Astrocyte (in vitro differentiated cells and primary cell): ENCODE measurements at places on chromosomes 3 and 15.
A peak's percentile ranks its signal among the peaks of the same experiment; 100 is the strongest.

- DNase-seq = peak; percentile 52
Observed at GRCh38 chr15:76206325-76206976, 104.8 kb downstream of the ETFA start.

DNA sequence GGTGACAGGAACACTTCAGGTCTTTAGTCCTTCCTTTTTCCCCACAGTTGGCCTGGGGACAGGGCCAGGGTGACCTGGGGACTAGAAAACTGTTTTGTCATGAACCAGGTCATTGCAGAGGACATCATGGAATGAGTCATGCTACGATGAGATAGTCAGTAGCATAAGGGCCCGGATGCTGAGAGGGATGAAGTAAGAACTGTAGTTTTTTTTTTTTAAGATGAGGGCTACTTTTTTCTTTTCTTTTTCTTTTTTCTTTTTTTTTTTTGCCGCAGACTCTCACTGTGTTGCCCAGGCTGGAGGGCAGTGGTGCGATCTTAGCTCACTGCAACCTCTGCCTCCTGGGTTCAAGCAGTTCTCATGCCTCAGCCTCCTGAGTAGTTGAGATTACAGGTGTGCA lies 8.0 kb downstream of the MAP2K5 start:
- no peak for DNase-seq

GRCh38 chr15:70089692-70089971 lies 8.1 kb downstream of the TLE3 start:
- no peak for DNase-seq

- DNase-seq = no peak
Observed at GRCh38 chr3:85662462-85662861, 703.7 kb downstream of the CADM2 start.

- no peak for DNase-seq
Observed at GRCh38 chr15:64775551-64776401, at the start of gene RBPMS2. Gene RBPMS2, minus strand, starts transcription at chr15:64775589. Its CDS starts 270 bp downstream, at chr15:64775319.

- DNase-seq = peak; percentile 91
Observed at GRCh38 chr3:11140030-11140712, 14.1 kb upstream of the HRH1 start.

GRCh38 chr3:139530717-139531116 lies 8.8 kb downstream of the RBP1 start:
- no peak for DNase-seq

DNA sequence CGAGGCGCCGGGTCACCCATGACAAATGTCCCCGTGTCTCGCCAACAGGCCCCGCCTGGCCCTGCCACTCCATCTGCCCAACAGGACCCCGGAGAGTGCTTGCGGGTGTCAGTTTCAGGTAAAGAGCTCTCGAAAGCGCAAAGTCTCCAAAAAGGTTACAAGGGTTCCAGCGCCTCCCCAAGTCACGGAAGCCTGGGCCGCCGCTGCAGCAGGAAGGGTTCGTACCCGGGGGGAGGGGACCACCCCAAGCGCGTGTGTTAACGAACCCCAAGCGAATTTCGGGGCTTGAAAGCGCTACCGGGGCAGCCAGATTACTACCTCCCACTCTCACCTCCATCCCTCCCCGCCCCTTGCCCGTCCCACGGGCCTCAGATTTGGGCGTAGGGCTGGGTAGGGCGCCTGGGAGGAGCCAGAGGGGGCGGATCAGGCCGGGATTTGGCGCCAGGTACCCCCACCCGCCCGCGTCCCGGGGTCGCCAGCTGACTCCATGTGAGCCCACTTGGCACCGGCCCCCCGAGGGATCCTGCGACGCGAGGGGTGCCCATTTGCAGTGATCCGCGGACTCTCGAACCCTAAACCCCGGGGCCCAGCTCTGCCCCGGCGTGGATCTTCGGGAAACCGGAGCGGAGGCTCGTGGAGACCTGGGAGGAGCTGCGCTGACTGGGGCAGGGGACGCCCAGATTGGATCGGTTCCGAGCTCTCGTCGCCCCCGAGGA lies 85.9 kb downstream of the NR2F2 start:
- DNase-seq = no peak

- no peak for DNase-seq
Observed at GRCh38 chr3:31081018-31081662, 186.7 kb upstream of the GADL1 start.

- DNase-seq = no peak
Observed at GRCh38 chr3:72227486-72228070, 442.6 kb upstream of the PROK2 start.

GRCh38 chr3:107128946-107129345 lies 248.3 kb upstream of the CCDC54 start:
- DNase-seq = no peak

- DNase-seq = peak; percentile 48
Observed at GRCh38 chr3:159919873-159920272, 68.8 kb upstream of the IL12A start.

DNA sequence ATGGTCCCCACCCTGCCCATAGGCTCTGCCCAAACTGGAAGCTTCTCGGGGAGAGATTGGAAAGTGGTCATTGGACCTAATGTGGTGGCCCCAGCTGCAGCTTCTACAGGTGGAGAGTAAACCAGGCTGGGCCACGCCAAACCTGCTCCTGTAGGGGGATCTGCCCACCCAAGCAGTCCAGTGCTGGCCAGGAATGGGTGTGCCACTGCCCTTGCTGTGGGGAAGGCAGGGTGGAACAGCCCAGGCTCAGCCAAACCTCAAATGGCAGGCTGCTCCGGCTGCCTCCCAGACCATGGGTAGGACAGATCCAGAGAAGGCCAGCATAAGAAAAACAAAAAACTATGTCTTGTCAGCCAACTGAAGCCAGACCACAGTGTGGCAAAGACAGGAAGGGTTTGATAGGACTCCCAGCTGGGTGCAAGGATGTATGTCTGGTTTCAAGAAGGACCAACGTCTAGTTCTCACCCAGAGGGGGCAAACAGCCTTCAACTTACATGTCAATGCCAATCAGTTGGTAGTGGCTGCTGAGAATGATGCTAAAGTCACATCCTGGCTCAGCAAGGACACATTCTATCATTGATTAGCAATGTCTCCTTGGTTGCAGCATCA lies 267.3 kb downstream of the UACA start:
- no peak for DNase-seq

DNA sequence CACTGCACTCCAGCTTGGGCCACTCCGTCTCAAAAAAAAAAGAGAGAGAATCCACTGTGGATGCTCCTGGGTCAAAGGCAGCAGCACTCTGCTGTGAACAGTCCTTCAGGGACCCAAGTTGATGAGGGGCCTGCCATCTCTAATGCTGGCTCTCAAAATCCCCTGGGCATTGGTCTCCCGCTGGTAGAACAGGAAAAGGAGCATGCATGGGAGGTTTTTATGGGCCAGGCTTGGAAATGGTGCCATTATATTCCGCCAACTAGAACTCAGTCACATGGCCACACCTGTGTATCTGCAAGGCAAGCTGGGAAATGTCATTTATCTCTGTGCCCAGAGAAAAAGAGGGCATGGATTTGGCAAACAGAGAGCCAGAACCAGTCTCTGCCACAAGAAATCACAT lies 3.4 kb upstream of the DIS3L start:
- no peak for DNase-seq

- no peak for DNase-seq
Observed at GRCh38 chr15:90710436-90711027, 6.6 kb upstream of the BLM start.

DNA sequence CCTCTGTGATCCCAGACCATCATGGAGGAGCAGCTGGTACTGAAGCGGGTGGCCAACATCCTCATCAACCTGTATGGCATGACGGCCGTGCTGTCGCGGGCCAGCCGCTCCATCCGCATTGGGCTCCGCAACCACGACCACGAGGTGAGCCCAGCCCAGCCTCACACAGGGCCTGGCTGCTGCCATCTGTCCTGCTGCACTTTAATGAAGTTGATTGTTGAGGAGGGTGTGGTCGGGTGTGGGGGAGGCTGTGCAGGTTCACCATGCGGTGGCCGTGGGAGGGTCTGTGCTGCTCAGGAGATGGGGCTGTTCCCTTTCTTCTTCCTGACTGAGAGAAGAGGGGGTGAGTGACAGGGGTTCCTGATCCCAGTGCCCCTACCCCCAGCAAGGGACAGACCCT lies 30.6 kb downstream of the ACAD9 start:
- no peak for DNase-seq

DNA sequence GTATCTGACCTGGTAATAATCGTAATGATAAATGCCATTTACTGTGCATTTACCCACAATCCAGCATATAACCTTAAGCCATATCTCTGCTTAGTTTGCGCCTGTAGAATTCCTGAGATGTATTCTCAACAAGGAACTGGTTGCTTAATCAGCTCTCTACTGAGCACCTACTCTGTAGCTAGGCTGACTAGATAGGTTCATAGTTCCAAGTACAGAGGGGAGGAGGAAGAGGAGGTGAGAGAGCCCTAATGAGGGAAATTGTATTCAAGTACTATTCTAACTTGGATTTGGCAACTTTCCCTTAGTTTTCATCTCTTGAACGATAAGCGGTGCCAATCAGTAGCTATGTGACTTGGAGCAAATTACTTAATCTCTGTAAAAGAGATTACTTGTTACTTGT lies 5.6 kb upstream of the AKAP13 start:
- DNase-seq = no peak

- peak; percentile 8 for DNase-seq
Observed at GRCh38 chr15:89472785-89473256, 23.6 kb downstream of the RHCG start.

GRCh38 chr3:104526901-104527401 lies 839.8 kb upstream of the ALCAM start:
- no peak for DNase-seq

- no peak for DNase-seq
Observed at GRCh38 chr15:70092464-70093027, 5.2 kb downstream of the TLE3 start.

GRCh38 chr3:21356402-21356801 lies 394.6 kb downstream of the ZNF385D start:
- peak; percentile 62 for DNase-seq

GRCh38 chr3:135147657-135148056 lies 352.6 kb downstream of the EPHB1 start:
- DNase-seq = no peak

- DNase-seq = no peak
Observed at GRCh38 chr3:180624714-180625113, 22.8 kb downstream of the TTC14 start.

DNA sequence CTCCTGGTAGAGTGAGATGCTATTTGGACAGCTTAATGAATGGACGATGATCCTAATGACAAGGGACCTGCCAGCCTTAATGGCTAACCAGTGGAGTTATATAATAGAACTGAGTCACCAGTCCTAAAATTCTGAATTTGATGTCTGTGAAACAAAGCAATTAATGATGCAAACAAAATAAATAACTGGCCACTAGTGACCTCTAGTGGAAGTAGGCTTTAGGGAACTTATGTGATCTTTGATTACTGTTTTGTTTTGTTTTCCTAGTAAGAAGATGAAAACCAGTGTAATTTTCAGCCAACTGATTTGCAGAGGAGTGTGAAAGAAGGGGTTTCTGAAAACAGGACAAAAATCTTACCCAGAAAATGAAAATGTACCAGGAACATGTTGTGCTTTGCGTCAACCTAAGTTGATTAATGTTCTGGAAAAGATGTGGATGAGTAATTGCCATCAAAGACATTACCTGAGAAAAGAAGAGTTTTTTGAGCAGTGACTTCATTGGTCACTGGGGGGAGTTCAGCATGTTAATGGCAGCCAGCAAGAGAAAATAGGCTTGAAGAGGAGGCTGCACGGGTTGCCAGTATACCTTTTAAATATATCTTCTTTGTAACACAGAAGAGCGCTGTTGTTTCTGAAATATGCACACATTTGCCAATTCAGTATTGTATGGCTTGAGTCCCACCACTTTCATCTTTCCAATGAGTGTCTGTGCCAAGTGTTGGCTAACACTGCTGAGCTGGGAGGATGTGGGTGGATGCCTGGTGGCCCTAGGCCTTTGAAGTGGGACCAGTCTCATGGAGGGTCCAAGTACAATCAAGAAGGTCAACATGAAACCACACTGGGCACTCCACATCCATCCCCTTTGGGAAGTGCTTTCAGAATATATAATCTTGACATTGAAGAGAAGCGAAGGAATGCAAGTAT lies 9.3 kb downstream of the VEPH1 start:
- DNase-seq = peak; percentile 45

- no peak for DNase-seq
Observed at GRCh38 chr3:60056404-60056803, 1006.6 kb upstream of the CFAP20DC start.

- DNase-seq = peak; percentile 34
Observed at GRCh38 chr3:126474498-126475412, 936 bp downstream of the ZXDC start.

DNA sequence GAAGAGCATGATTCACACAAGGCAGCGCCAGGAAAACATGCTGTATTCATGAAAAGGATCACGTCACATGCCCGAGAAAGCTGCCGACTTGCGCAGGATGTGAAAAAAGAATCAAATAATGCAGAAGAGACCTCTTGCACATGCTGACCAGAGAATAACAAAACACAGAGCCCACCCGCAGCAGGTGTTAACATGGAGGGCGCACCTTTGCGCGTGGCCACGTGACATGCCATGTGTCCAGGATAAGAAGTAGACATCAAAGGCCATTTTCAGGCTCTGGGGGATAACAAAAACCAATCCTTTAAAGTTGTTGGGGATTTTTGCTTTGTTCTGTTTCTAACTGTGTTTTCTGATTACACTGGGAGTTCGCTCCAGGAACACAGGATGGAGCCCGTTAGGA lies 1332.8 kb downstream of the ZPLD1 start:
- no peak for DNase-seq

DNA sequence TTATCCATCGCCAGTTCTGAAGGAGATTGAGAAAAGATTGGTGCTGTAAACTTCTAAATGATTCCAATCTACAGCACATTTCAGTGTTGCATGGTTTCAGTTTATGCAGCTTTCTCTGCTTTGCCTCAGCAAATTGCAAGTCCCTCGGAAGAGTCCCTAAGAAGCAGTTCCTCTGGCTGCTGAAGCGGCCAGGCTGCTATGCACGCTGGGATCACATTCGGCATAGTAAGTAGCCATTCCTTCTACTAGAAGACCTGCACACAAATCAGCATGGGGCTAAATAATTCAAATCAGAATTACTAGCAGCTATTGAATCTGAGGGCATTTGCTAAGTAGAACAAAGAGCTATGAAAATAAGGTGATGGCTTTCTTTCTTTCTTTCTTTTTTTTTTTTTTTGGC lies 769.5 kb downstream of the AGBL1 start:
- DNase-seq = no peak

DNA sequence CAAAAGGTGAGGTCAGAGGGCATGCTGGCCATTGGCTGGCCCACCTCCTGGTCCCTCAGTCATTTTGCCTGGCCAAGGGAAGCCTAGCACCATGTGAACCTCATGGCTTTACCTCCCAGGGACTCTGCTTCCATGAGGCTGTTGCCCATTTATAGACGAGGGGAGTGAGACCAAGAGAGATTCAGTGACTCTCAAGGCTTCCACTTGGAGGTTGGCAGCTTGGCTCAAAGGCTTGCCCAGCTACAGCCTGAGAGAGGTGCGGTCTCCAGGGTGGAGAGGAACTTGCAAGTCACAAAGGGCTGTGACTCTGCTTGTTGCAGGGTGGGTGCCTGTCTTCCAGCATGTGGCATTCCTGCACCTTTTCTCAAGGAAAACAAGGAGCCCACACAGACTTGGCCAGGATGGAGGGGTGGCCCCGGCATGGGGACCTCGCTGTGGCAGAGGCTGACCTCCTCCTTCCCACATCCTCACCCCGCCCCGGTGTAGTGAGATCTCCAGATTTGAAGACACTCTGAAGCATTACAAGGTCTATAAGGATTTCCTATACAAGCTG lies 24.5 kb downstream of the CFAP100 start:
- no peak for DNase-seq

GRCh38 chr3:165513715-165514701 lies 317.8 kb upstream of the SLITRK3 start:
- no peak for DNase-seq

- DNase-seq = no peak
Observed at GRCh38 chr15:57340682-57341259, 35.5 kb upstream of the CGNL1 start.
